ENCODE measurements at places on chromosomes 2 and 18.

DNA sequence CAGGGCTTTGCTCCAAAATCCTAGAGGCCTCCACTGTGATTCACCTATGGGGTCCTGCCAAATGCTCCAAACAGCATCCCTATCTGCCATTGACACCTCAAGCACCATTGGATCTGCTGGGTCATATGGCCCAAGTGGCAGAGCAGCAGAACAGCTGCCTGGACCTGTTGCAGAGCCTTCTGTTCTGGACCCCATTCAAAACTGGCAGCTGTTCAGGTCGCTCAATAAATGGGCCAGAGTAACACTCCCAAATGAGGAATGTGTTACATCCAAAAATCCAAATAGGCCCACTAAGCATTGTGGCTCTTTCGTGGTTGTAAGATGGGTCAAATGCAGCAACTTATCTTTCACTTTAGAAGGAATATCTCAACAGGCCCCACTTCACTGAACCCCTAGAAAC lies 783.6 kb downstream of the DCDC2C start:
- no peak for DNase-seq

DNA sequence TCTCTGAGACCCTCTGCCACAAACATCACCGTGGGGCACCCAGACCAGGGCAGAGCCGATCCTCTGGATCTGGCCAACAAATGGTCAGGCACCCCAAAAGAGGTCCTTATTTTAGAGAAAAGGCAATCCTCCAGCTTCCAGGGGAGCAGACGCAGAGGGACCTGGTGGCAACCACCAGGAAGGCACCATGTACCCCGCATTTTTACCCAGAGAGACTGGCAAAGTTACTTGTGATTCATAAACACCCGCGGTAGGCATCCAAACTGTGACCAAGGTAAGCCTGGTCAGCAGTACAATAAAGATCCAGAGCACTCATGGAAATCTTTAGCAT lies 10.5 kb downstream of the LIMS2 start:
- no peak for DNase-seq

DNA sequence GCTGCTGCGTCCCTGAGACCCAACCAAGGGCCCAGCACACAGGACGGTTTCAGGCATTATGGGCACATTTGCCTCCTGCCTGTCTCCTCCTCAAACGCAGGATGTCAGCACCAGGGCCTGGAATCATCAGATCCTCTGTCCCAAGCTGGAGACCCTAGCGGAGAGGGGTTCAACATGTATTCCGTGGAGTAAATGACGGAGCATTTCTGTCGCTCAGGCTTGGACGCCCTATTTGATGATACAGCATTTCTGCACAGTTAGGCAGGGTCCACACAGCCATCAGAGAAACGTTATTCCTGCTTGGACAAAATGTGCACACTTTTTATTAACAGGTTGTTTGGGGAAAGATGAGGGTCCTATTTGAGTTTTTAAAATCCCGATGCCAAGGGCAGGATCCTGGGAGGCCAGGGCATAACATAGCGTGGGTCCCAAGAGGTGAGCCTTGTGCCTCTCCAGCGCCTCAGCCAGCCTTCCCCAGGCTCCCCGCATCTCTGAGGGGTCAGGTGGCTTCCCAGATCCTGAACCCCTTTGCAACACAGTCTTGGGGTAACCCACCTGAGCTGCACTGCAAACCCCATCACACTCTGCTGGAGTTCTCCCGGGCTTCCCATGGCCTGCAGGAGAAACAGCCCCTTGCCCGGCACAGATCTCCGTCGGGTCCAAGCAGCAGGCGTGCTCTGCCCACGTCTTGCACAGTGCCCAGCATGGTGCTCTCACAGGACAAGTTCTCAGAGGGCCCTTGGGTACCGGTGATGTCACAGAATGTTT lies 319.7 kb upstream of the MYT1L start:
- DNase-seq, result no peak

GRCh38 chr2:141513853-141514252 lies 617.0 kb downstream of the LRP1B start:
- DNase-seq, result no peak

DNA sequence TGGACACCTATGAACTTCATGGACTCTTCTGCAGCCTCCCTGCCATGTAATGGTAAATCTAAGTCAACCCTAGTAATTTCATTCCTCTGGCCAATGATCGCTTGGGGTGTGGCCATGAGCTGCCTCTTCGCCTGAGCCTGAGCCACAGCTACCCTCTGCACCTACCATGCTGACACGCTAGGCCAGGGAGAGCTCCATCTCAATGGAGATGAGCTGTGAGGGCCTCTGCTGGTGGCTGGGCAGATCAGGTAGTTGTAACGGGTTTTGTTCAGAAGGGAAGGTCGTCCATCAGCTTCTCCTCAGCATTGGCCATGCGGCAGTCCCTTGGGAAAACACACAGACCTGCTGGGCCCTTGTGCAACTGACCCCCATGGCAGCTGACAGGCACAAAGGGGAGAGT lies 24.4 kb downstream of the MPHOSPH10 start:
- no peak for DNase-seq

DNA sequence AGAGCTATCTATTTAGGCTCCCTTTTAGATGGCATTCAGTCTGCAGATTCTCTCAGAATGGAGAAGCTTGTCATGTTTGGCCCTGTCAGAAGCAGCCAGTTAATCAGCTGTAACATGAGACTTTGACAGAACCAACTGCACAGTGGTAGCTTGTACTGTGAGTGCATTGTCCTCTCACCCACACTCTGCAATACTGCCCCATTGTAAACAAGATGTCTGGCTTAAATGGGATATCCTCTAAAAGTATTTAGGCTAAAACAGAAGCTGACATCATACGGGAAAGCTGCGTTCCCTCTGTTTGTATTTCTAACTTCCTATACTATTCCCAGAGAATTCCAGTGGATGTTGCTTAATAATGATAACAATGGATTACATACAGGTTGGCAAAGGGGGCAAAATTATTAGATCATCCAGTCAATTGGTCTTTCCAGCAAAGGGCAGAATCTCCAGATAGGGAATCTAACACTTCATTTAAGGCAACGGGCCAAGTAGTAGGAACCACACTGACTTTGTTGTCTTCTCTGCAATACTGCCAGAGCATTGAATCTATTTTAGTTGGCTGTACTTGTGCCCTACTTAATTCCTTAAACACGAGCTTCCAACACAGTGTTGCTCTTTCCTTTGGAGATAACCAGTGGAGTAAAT lies 15.4 kb upstream of the STAT4 start:
- no peak for DNase-seq

DNA sequence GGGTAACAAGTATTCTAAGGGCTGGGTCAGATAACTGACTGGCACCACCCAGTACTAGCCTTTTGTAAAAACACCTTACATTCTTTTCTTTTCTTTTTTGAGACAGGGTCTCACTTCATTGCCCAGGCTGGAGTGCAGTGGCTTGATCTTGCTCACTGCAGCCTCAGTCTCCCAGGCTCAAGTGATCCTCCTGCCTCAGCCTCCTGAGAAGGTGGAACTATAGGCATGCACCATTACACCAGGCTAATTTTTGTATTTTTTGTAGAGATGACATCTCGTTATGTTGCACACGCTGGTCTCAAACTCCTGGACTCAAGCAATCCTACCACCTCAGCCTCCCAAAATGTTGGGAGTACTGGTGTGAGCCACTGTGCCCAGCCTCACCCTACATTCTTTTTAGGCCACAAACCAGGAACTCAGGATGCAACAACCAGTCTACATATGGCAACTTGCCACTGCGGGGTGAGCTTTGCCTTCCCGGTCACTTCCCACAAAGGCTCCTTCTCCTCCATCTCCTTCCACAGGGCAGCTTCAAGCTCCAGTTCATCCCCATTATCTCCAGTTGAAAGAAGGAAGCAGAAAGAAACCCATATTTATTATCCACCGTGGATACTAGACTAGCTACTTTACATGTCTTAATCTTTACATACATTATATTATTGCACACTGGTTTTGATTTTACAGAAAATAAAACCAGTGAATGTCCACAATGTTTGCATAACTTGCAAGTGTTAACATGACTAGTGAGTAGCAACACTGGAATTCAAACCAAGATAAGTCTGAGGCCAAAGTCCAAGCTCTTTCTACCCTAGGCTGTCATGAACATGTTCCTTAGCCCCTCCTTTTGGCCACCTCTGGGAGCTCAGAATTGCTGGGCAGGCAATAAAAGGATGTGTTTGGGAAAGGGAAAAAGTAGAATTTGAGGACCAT lies 23.7 kb upstream of the AP1S3 start:
- no peak for DNase-seq

- DNase-seq, result no peak
Measured at GRCh38 chr18:66523219-66523991, 80.5 kb downstream of the CDH19 start.

- DNase-seq, result no peak
Measured at GRCh38 chr2:65053199-65053598, 3.0 kb upstream of the CEP68 start.

DNA sequence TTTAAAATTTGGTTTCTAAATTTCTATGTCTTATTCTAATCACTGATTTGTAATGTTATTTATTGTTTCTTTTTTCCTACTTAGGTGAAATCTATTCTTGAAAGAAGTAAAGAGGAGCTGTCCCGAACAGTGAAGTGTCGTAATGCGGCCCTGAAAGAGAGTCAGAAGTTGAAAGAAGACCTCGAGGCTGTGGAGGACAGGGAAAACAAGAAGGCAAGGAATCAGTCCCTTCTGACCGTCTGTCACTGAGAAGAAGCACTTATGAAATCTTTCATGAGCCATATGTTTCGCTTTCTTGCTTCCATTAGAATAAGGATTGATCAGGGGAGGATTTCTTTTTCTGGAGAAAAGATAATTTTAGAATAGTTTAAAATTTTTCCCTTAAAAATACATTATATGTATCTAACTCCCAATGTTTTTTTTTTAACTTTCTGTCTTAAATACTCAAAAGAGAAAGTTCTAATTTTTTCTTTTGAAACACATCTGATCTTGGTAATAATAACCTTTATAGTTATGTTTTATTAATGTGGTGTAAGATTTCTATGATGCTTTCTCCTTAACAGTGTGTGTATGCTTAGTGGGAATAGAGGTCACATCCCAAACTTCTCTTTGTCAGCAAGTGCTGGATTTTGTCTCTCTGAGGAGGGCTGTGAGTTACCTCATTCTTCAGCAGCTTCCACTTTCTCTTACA lies 79.0 kb downstream of the CCDC150 start:
- no peak for DNase-seq

- DNase-seq, result no peak
Measured at GRCh38 chr18:75839041-75839440, 411.5 kb upstream of the SMIM21 start.

GRCh38 chr18:9612215-9612830 lies 2.0 kb downstream of the PPP4R1 start:
- DNase-seq, result peak; percentile 27

Measured in right kidney (tissue), 9 donors.